ENCODE measurements at places on chromosomes 6 and 20. TPM values are rescaled to one million over a fixed set of nuclear protein-coding genes. Genes with fewer than 3 reads are reported as not detected.

The TBX18 gene
- total RNA-seq, result 5.4 TPM

The CLIC5 gene
- total RNA-seq, result 2.5 TPM

The EBF4 gene
- total RNA-seq, result 10.6 TPM

The ADGB gene
- total RNA-seq, result 0.25 TPM

The TCP11 gene
- total RNA-seq, result 0.25 TPM

Data from temporal lobe (tissue), 4 donors.